ENCODE measurements at places on chromosomes 5 and 9.

DNA sequence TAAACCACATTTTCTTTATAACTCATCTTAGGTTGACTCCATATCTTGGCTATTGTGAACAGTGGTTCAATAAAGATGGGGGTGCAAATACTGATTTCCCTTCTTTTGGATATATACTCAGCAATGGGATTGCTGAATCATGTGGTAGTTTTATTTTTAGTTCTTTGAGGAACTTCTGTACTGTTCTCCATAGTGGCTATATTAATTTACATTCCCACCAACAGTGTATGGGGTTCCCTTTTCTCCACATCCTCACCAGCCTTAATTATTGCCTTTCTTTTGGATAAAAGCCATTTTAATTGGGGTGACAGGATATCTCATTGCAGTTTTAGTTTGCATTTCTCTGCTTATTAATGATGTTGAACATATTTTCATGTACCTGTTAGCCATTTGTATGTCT, 107.7 kb upstream of the EQTN start:
- no peak overlapping the region for H3K4me3 ChIP-seq
- H3K27me3 ChIP-seq: no peaks in the 10 kb centered on the region
- H3K4me1 ChIP-seq: no peaks in the 10 kb centered on the region
- no peak for DNase-seq

DNA sequence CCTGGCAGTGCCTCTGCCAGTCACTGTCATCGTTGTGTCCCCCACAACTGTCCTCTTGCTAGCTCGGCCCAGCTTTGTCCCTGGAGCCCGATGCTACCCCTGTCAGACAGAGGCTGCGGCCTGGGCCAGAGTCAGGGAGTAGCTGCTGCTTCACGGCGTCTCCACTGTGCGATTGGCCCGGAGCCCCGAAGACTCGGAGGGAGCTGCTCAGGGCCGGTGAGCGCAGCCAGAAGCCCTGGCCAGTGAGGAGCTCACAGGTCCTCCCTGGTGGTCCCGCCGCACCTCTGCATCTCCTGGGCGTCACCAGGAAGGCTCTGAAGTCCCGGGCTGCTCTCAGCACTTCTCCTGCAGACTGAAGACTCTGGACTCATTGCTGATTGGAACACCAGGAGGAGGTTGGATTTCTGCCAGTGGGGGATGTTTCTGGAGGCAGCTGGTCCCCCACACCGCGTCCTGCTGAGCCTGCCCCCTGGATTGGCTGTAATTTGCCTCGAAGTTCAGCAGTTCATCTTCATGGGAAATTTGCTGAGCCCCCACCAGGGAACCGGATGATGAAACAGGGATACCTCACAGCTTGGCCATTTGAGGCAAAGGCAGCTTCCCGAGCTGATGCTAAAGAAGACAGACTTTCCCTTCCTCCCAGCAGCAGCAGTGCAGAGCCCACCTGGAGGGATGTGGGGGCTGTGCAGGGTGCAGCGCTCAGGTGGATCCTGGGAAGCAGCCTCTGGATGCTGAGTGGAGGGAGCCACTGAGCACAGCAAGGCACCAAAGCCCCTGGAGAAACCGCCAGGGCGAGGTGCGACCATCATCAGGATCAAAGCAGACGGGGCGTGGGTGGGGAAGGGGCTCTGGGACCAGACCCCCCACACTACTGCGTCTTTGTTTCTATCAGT, 45.6 kb downstream of the USP20 start:
- peaks cover 5% of the 10 kb centered on the region for H3K4me1 ChIP-seq
- no peak for DNase-seq

DNA sequence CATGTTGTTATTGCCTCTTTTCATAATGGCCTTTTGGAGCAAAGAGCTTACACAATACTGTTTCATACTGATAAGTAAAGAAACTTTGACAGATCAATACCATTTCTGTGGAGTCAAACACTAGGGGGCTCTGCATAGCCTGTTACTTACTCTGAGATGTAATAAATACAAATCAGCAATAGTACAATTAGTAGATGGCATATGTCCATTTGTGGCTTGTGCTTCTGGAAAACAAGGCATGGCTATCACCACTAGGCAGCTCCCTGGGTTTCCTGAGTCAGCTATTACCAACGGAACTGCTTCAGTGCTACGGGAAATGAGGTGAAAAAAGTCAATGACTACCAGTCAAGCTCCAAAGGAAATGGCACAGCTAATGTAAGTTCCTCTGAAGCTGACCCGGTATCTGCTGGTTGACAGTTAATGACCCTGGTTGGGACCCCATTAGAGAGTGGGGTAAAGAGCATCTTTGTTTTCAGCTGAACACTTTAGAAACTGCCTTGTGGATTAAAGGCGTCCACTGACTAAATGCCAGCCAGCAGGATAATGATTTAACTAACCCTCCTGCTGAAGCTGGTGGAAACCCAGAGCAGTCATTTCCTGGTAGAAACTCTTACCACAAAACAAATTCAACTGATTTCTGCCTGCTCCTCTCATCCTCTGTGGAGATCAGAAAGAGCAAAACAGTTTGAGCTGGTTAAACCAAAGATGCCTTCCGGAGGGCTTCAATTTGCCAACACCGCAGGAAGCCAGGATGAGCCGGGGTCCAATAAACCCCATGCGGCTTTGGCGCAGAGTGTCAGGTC, 69.0 kb upstream of the FAM169A start:
- H3K27me3 ChIP-seq: no peaks in the 10 kb centered on the region
- no peak overlapping the region for H3K4me3 ChIP-seq

DNA sequence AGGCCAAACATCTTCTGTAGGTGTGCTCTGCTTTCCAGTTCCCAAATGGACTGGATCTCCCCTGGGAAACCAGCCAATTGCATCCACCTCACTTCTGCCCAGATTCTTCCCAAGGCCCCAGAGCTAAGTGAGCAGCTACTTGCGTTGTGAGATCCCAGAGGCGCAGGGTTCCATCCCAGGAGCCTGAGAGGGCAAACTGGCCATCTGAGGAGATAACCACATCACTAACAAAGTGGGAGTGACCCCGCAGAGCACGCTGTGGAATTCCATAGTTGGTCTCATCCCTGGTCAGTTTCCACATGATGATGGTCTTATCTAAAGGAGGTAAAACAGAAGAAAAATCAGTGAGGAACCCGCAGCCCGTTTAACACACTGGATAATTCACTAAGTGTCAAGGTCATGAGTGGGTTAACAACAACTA, 1.7 kb downstream of the RACK1 start:
- peaks cover 52% of the 10 kb centered on the region for H3K36me3 ChIP-seq
- peak overlapping the region; percentile 99 for H3K27ac ChIP-seq
- H3K4me3 ChIP-seq: peak overlapping the region; percentile 86
- H3K4me1 ChIP-seq: peaks cover 37% of the 10 kb centered on the region
- no peak for DNase-seq

DNA sequence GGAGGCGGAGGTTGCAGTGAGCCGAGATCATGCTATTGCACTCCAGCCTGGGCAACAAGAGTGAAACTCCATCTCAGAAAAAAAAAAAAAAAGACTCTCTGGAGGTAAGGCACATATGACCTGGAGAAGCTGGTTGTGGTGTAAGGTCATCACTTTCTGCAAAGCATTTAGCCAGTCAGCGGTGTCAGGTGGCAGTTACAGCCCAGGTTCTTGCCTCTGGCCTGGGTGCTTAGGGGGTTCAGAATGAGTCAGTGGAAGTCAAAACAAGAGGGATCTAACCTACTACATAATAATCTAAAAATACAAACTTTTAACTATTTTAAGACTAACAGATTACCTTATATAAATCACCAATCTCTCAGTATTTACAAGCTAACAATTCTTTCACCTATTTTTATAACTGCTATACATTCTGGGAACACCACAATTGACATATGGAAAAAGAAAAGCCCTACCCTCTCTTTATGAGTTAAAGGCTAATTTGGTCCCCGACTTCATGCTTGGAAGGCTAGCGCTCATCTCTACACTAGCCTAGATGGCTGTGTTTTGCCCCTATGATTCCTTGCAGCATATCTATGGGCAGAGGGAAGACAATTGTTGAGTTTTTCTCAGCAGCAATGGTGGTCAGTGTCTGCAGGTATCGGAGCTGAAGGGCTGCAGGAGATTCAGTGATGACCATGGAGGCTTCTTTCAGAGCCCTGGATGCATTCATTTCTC, 29.2 kb downstream of the STOM start:
- H3K4me1 ChIP-seq: no peaks in the 10 kb centered on the region
- no peaks in the 10 kb centered on the region for H3K27me3 ChIP-seq
- H3K27ac ChIP-seq: no peak overlapping the region
- no peak for DNase-seq
- H3K4me3 ChIP-seq: no peak overlapping the region

GRCh38 chr5:20347334-20347733, 359.3 kb upstream of the CDH18 start:
- DNase-seq: no peak
- H3K27me3 ChIP-seq: no peaks in the 10 kb centered on the region
- H3K27ac ChIP-seq: no peak overlapping the region
- H3K36me3 ChIP-seq: no peaks in the 10 kb centered on the region
- H3K4me1 ChIP-seq: no peaks in the 10 kb centered on the region
- H3K4me3 ChIP-seq: no peak overlapping the region

DNA sequence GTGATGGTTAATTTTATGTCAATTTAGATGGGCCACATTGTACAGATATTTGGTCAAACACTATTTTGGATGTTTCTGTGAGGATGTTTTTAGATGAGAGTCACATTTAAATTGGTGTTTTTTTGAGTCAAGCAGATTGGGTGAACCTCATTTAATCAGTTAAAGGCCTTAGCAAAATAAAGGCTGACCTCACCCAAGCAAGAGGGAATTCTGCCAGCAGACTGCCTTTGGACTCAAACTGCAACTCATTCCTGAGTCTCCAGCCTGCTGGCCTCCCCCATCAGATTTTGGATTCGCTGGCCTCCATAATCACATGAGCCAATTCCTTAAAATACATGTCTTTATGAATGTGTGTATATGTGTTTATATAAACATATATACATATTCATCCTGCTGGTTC, 282.7 kb upstream of the POU5F2 start:
- H3K4me1 ChIP-seq: no peaks in the 10 kb centered on the region
- H3K4me3 ChIP-seq: no peak overlapping the region
- no peak overlapping the region for H3K27ac ChIP-seq
- no peak for DNase-seq
- H3K36me3 ChIP-seq: no peaks in the 10 kb centered on the region

GRCh38 chr9:111399772-111400563, 69.9 kb upstream of the OR2K2 start:
- no peaks in the 10 kb centered on the region for H3K4me1 ChIP-seq
- no peak overlapping the region for H3K27ac ChIP-seq
- no peaks in the 10 kb centered on the region for H3K27me3 ChIP-seq
- peaks cover 61% of the 10 kb centered on the region for H3K36me3 ChIP-seq
- no peak for DNase-seq
- no peak overlapping the region for H3K4me3 ChIP-seq

GRCh38 chr9:136784249-136784996, 6.7 kb upstream of the TMEM141 start:
- H3K27me3 ChIP-seq: no peaks in the 10 kb centered on the region
- H3K27ac ChIP-seq: no peak overlapping the region
- no peak overlapping the region for H3K4me3 ChIP-seq
- DNase-seq: no peak
- H3K36me3 ChIP-seq: no peaks in the 10 kb centered on the region

- no peaks in the 10 kb centered on the region for H3K4me1 ChIP-seq
- no peak overlapping the region for H3K27ac ChIP-seq
- no peaks in the 10 kb centered on the region for H3K27me3 ChIP-seq
- H3K36me3 ChIP-seq: no peaks in the 10 kb centered on the region
These were observed 46.0 kb upstream of the CDKN2B start for GRCh38 chr9:22055090-22055489.

DNA sequence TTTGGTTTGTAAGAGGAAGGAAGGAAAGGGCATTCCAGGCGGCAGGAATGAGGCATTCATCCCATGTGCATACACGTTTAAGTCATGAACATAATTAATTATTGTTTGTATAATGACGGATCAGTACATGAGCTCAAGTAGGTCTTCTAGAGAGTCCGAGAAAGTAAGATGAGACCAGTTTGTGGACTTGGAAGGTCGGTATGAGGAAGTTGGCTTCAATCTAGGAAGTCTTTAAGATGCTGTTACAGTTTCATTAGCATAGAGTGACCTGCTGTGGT, 2.1 kb downstream of the GTF3C4 start:
- H3K27me3 ChIP-seq: no peaks in the 10 kb centered on the region
- no peak for DNase-seq
- H3K36me3 ChIP-seq: no peaks in the 10 kb centered on the region
- no peak overlapping the region for H3K27ac ChIP-seq
- H3K4me3 ChIP-seq: no peak overlapping the region

DNA sequence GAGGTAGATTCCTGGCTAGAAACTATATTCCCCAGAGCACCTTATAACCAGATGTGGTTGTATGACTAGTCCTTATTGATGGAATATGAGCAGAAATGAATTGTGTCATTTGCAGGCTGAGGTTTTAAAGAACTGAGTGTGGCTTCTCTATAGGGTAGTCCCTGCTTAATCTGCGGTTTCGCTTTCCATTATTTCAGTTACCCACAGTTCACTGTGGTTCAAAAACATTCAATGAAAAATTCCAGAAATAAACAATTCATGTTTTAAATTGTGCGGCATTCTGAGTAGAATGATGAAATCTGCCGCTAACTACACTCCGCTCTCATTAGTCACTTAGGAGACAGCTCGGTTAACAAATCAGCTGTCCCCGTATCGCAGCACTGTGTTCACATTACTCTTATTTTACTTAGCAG, 65.1 kb downstream of the ANKRD55 start:
- H3K4me1 ChIP-seq: no peaks in the 10 kb centered on the region
- no peak overlapping the region for H3K27ac ChIP-seq
- no peak overlapping the region for H3K4me3 ChIP-seq
- H3K36me3 ChIP-seq: no peaks in the 10 kb centered on the region
- H3K27me3 ChIP-seq: no peaks in the 10 kb centered on the region

GRCh38 chr5:124626053-124626452, 120.4 kb downstream of the ZNF608 start:
- DNase-seq: no peak
- H3K36me3 ChIP-seq: no peaks in the 10 kb centered on the region
- H3K4me3 ChIP-seq: no peak overlapping the region
- no peak overlapping the region for H3K27ac ChIP-seq
- H3K4me1 ChIP-seq: no peaks in the 10 kb centered on the region
- H3K27me3 ChIP-seq: no peaks in the 10 kb centered on the region

DNA sequence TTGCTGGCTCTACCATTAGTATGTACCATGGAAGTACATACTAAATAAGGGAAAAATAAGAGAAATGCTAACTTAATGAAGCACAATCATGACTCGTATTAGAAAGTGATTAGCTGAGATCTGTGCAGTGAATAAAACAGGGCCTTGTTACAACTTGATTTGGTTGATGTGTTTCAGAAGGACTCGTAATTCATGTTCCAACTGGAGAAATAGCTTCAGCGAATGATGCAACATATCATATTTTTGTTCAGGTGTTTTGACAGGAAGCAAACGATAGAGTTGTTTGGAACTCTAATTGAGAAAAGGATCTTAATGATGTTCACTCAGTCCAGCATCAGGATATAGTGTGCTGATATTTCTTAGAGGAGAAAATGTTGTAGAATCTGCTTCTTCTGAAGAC, 474.6 kb upstream of the WWC1 start:
- H3K27ac ChIP-seq: no peak overlapping the region
- no peaks in the 10 kb centered on the region for H3K4me1 ChIP-seq
- no peaks in the 10 kb centered on the region for H3K36me3 ChIP-seq
- no peak for DNase-seq
- H3K4me3 ChIP-seq: no peak overlapping the region
- no peaks in the 10 kb centered on the region for H3K27me3 ChIP-seq
